ENCODE measurements at places on chromosomes 4 and X. TPM values are rescaled to one million over a fixed set of nuclear protein-coding genes. Genes with fewer than 3 reads are reported as not detected.

DNA sequence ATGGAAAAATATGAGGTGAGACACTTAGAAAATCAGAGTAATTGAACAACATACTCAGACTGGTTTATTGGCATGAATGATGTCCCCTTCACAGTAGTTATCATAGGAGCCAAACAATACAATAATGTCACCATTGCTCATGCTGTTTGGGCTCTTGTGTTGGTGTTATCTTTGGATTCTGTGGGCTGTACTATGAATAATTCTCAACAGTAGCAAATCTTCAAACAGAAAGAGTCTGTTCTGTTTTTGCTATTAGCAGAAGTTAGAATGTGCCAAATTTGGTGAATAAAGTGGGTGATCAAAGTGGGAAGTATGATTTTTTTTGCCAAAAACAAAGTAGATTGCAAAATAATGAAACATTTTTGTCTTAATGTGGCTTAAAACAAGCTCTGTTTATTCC is 58.3 kb downstream of the GRID2 start:
- DNase-seq: no peak

- DNase-seq: no peak
These were observed 186.5 kb downstream of the AR start for GRCh38 chrX:67730296-67730695.

DNA sequence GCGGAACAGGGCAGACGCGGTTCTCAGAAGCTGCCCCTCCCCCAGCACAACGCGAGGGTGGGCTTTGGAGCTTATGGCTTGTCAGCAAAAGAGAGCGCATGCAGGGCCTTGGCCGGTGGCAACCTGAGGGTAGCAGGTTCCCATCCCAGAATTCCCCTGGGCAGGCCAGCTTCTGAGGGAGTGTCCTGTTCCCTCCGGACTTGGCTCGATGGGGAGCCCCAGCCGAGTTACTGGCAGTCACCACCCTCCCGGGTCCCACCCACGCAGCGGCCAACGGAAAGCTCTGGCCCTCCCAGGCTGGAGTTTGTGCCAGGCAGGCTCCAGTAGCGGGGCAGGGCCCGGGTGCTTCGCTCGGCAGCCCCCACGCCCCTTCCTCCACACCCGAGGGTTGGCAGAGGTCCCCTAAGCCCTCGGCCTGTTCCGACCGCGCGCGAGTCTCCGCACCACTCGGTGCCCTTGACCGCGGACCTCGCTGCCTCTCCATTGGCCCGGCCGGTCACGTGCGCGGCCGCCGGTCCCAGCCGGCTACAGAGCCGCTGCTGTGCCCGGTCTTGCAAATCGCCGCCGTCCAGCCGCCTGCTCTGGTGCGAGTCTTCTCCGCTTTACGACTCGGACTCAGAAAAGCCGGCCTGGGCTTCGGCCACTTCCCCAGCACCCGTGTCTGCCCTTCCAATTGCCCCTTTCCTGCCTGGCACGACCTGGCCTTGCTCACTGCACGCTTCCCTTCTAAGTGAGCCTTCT is 20.9 kb upstream of the MTM1 start:
- DNase-seq: no peak

DNA sequence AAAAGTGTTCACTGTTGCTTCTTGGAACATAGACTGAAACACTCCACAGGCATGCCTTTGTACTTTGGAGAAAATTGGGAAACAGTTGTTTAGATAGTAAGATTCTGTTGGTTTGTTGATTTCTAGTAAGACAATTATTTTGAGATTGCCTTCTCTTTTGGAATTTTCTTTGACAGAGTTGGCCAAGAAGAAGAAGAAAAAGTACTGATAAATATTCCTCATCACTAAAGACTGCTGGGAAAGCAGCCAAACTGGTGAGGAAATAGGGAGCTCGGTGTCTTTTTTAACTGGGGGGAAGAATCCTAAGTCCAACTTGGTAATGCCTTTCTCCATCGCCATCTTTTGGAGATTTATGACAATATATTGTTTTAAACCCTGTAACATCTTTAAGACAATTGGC is 370.7 kb downstream of the GPAT3 start:
- no peak for DNase-seq

- no peak for DNase-seq
These were observed 1.1 kb upstream of the TRMT10A start for GRCh38 chr4:99564921-99565320.

The NMU gene
- 8.2 TPM for total RNA-seq

The ARX gene
- not detected for total RNA-seq

The ZAR1 gene
- 0.23 TPM for total RNA-seq

Data from epithelial cell of proximal tubule (primary cell).